ENCODE measurements at places on chromosomes 1 and 21.

DNA sequence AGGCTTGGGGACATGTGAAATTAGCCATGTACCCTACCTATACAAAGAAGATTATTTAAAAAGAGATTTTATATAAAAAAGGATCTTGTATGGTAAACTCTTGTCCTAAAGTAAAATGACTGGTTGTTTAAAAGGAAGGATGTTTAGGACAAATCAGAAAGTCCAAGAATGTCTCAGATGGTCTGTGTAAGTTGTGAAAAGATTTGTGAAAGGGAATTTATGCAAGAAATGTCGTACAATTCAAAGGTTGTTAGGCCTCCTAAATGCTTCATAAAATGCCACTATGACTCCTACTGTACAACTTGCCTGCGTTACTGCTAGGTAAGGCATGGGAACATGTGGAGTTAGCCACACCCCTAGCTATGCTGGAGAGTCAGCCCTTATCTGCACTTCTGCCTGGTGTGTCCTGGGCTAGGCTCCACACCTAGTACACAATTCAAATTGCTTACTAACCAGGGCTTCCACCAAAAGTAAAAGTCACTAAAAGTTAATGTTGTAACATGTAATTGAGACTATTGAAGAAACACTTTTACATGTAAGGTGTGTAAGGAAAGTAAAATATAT is 19.7 kb downstream of the PRDX6 start:
- no peak for DNase-seq

GRCh38 chr1:22234476-22235030 is 91.7 kb upstream of the WNT4 start:
- DNase-seq: no peak

GRCh38 chr21:39874759-39875158 is 7.5 kb downstream of the PCP4 start:
- no peak for DNase-seq

DNA sequence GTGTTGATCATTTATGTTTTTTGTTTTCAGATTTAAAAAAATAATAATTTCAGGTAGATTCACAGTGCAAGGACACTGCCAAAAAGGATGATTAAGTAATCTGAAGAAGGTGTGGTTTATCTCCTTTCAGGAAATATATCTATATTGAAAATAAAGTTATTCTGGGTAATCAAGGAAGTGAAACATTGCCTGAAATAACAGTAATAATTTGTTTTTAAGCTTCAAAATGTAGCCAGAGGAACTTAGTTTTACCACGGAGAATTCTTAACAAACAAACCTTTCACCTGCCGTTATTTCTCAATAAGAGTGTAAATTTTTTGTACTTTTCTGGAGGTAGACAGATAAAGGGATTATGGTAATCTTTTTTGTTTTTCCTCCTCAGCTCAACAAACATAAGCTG is 2.9 kb upstream of the DPH5 start:
- DNase-seq: no peak

DNA sequence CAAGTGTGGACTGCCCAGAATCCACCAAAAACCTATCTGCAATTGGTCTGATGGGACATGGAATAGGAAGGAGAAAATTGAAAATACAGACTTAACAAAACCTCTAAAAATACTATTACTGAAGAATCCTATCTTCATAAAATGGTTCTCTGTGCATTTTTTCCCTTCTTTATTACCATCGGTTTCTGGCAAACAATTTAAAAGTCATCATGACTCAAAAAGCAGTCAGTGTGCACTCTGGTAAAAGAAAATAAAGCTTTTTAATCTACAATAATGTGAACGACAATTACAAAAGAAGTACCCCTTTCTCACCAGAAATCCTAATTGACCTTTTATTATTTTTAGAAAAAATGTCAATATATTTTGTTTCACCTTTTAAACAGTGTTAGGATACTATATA is 186.3 kb downstream of the TPR start:
- no peak for DNase-seq

- DNase-seq: no peak
These were observed 177.6 kb downstream of the FGGY start for GRCh38 chr1:59474496-59474895.

All from CD14-positive monocyte (primary cell).